ENCODE measurements at places on chromosomes 12 and 14.

DNA sequence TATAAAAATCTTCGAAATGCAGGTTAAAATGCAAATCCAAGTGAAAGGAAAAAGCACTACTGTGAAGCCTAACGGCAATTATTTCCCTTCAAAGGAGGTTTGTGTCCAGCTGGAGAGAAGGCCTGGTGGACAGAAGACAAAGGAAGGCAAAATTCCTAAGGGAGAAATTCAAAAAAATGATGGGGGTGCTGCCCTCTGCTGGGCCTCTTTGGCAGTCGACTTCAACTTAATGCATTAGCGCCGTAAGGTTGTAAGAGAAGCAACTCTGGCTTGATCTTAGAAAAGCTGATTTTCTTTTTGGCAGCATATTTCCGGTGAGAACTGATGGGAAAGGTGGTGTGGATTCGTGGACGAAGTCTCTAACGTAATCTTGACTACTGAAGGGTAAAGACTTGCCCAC, 34.3 kb upstream of the CHFR start:
- no peak for DNase-seq

DNA sequence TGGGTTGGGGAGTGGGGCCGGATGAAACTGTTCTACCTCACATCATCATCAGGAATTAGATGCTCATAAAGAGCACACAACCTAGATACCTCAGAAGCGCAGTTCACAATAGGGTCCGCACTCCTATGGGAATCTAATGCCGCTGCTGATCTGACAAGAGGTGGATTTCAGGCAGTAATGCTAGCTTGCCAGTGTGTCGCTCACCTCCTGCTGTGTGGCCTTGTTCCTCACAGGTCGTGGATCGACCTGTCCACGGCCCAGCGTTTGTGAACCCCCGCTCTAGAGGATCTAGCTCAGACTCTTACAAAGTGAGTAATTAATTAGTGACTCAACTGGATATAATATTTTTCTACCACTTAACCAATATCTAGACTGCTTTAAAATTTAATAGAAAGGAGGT, 5.8 kb downstream of the PPP1R12A start:
- no peak for DNase-seq

DNA sequence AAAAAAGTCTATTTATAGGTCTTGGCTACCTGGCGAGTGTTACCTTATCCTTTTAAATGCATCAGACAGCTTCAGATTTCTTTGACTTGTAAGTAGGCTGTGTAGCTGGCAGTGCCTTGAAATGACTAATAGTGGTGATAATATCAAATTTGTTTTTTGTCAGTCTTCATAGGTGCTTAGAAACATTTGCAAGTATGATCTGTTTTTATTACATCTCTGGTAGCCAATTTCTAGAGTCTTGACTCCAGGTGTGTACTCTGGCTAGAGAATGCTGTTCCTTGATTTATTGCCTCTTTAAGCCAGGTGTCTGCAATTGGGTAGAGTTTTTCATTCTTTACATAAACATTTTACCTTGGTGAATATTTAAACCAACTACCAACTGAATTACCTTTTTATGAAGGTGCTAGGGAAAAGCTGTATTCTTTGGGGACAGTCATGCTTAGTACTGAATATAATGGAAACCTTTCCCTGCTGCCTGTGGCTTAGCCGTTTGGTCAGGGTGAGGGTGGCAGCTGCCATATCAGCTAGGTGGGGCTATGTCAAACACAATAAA, 32.6 kb downstream of the MLXIP start:
- DNase-seq: no peak

GRCh38 chr14:55789406-55789805, 209.4 kb downstream of the KTN1 start:
- no peak for DNase-seq

DNA sequence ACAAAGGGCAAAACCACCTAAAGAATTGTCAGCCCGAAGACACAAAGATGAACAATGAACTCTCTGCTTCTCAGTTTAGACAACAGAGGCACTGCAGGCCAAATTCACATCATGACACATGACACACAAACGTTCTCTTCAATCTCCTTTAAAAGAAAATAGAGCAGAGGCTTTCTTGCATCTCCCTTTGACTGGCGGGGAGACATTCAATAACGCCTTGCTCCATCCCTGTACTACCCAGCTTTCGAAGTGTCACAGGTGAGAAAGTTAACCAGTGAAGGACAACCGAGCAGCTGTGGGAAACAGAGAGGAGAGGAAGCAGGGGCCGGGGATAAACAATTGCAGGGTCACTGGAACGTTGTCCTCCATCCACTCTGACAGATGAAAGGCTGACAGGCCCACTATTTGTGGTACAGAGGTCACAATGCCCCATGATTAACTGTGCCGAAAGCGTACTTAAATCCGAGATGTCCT, 130.8 kb downstream of the PHLDA1 start:
- peak; percentile 44 for DNase-seq

GRCh38 chr12:1723721-1724120, 32.9 kb downstream of the ADIPOR2 start:
- no peak for DNase-seq

DNA sequence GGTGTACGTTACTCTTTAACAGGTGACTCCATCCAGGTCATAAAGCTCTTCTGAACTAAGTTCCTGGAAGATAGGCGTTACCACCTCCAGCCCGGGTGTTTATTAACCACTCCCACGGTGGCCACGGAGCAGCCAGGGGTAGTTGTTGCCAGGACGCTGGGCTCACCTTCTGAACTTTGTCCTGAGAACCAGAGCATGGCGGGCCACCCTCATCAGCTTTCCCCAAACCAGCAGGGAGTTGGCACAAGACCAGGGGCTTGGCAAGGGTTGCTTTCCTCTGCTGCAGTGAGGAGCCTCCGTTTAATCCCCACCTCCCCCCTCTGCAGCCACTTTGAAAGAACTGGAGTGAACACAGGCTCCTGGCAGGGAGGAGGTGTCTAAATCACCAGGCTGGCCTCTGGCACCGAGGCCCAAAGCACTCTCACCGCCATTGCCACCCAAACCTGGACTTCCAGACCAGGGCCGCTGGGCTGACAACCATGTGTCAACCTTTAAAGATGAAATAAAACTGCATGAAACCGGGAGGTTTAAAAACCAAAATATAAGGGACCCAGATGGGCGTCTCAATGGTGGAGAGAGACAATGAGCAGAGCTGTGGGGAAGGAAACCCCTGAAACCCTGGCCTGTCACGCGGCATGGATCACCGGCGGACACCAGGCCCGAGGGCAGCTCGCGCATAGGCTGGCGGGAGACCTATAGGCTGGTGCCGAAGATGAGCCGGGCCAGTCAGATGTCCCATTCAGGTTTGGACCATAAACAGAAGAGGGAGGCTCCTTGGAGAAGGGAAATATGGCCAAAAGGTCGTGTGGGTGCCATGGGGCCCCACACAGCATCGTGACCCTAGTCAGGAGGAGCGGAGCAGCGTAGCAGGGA, 30.9 kb upstream of the TDRD9 start:
- no peak for DNase-seq

- DNase-seq: no peak
Observed at GRCh38 chr12:71492604-71493003, 53.0 kb downstream of the LGR5 start.

DNA sequence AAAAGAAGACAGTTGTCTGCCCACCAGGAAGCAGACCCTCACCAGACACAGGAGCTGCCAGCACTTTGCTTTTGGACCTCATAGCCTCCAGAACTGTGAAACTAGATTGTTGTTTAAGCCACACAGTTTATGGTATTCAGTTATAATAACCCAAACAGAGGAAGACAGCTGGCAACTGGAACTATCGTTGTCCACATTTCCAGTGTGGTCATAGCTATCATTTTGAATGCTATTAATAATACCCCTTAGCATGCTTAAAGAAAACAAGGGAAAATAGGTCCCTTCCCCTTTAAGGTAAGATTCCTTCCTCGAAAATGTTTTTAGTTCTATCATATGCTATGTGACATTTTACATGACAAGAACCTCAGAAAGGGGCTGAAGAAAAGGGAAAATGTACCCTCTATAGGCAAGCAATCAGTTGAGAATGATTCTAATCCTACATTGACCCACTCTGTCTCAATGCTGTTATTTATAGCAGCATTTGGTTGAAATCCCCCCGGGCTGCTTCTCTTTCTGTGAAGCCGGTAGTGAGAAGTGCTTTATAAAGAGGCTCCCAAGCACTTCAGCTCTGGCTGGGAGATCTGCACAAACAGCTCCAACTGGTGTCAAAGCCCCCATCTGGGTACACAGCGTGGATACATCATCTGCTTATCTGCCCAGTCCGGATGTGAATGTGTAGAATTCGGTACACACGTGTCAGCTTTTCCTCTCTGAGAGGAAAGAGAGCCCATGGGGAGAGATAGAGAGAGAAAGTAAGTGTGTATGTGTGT, 221.2 kb upstream of the FLRT2 start:
- no peak for DNase-seq

GRCh38 chr12:67355428-67356379, 86.5 kb downstream of the CAND1 start:
- DNase-seq: peak; percentile 6
